Effector CD4-positive, alpha-beta T cell (primary cell): ENCODE measurements at places on chromosomes 5 and 9.

GRCh38 chr5:156121234-156121633 is 205.7 kb upstream of the SGCD start:
- no peak for DNase-seq

DNA sequence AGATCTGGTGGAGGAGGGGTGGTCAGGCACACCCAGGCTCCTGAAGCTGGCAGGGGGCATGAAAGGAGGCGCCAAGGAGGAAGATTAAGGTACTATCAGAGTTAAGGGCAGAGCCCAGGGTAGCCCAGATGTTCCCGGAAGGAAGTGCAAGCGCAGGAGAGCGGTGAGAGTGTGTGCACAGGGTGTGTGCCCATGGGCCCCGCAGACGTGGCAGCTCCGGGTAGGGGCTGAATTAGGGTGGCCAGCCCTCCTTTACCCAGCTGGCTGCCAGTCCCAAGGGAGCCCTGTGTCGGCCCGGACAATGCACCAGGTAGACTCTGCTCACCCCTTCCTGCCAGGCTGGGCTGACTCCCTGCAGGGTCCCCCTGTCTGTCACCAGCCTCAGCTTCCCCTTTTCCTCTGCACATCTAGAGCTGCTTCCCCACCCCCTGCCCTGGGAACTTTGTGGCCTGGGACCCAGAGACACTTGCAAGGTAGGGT is at the start of gene SMIM33:
TSS of gene SMIM33 (plus strand) at position 184 of the 480 bp plus-strand sequence. CDS start at position 302, 118 bp downstream.
- DNase-seq = peak; percentile 23

- DNase-seq = no peak
Measured at GRCh38 chr9:100880284-100880683, 148.2 kb upstream of the PLPPR1 start.

GRCh38 chr9:68779558-68780379 is 74.7 kb downstream of the PIP5K1B start:
- peak; percentile 93 for DNase-seq

DNA sequence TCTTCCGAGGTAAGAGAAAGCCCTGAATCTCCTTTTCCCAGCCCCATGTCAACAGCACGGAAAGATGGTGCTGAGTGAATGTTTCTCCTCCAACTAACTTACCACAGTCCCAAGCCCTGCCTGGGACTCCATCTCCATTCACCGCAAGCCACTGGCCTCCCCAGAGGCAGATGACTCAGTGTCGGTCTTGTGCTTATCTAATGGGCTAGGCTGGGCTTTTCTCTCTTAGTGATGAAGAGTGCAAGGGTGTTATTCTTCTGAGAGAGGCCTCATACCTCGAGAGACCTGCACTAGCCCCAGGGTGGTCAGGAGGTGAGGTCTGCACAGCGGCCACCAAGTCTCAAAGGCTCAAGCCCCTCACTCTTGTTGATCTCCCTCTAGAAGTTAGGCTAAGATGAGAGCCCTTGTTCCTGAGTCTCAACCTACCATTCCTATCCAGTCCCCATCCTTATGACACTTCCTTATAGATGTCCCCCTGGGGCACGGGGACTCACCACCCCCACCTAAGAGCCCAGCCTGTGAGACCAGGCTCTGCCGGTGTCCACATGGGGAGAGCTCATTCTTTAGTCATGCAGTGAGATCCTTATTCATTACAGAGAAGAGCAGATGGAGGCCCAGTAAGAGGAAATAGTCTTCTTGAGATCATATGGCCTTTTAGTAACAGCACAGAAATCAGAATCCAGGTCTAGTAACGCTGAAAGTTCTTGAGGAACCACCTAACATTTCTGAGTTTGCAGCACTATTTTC is 127.0 kb downstream of the SAXO1 start:
- no peak for DNase-seq
